ENCODE measurements at places on chromosomes 7 and 10.
A peak's percentile ranks its signal among the peaks of the same experiment; 100 is the strongest.

GRCh38 chr10:17233286-17233991 is 5.4 kb downstream of the VIM start:
- no peak for DNase-seq

- no peak for DNase-seq
Observed at GRCh38 chr10:119132521-119133345, 28.8 kb downstream of the DENND10 start.

DNA sequence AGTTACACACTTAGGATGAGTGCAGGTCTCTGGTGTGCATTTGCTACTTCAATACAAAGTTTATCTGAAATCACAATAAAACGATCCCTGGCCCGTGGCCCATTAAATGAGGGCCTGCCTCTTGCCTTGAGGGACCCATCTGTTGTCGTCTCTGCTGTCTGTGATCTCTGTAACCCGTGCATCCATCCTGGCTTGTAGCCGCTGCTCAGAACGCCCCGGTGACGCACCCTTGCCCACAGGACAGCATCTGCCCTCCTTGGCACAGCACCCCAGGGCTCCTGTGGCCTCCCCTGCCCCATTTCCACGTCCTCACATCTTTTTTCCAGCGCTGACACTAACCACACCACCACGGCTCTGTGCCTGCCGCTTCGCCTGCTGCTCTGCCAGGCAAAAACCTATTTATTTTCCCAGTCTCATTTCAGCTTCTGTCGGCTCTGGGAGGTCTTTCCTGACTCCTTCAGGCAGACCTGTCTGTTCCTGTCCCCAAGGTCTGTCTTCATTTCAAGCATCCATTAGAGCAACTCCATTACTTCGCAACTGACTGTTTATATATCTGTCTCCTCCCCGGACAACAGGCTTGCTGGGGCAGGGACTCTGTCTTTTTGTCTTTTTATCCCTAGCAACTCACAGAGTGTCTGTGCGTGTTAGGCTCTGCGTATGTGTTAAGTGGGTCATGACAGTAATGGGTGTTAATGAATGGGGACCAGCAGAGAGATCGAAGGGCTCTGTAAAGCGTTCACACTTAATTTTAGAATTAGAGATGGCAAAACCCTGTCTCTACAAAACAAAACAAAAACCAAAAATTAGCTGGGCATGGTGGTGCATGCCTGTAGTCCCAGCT is 16.4 kb downstream of the CARD11 start:
- no peak for DNase-seq

GRCh38 chr7:78213402-78213801 is 414.8 kb downstream of the PHTF2 start:
- DNase-seq = no peak

GRCh38 chr7:92685136-92686042 is 95.2 kb upstream of the FAM133B start:
- DNase-seq = no peak

GRCh38 chr7:5696346-5697110 is 84.9 kb downstream of the RNF216 start:
- DNase-seq = no peak

GRCh38 chr7:150325110-150325611 is 1.8 kb upstream of the ACTR3C start:
- DNase-seq = no peak

- no peak for DNase-seq
Observed at GRCh38 chr7:157397036-157397720, 60.4 kb downstream of the DNAJB6 start.

GRCh38 chr10:14325325-14325955 is 5.3 kb downstream of the FRMD4A start:
- DNase-seq = peak; percentile 36

- no peak for DNase-seq
Observed at GRCh38 chr7:102392330-102392729, 3.8 kb upstream of the PRKRIP1 start.

- no peak for DNase-seq
Observed at GRCh38 chr10:48633381-48634197, 28.7 kb upstream of the ARHGAP22 start.

DNA sequence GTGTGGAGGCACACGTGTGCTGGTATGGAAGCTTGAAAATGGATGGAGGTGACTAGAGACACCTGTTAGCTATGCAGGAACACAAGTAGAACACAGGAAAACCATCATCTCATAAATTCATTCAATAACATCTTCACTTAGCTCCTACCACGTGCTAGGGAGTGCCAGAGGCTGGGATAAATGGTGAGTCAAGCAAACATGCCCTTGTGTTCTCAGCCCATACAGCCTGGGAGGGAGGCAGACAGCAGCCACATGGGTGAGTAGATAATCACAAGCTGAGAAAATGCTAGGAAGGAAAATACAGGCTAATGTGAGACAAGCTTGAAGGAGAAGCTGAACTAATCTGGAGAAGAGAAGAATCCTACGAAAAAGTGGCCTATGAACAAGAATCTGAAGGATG is 468.0 kb upstream of the ZMIZ1 start:
- DNase-seq = no peak

All from T-helper 2 cell (primary cell).